Inflammatory macrophage treated with lipopolysaccharide for 1 hour (primary cell): ENCODE measurements at places on chromosomes 1 and 21.

DNA sequence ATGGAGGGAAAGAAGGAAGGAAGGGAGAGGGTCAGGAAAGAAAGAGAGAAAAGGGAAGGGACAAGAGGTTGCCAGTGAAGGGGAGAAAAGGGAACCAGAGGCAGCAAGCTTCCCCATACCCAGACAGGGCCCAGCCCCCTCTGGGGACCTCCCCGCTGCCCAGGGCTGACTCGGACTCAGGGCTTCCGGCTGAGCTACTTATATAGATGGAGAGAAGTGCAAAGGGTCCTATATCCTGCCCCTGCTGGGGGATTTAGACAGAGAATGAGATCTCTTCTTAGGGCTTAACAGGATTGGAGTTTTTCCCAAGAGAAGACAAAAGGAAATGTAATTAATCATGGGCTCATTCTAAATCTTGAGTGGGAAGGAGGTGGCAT lies at the start of gene ETV3L:
Gene ETV3L, minus strand, starts transcription at position 176 of the 377 bp plus-strand sequence. CDS start 285 bp downstream, outside the sequence.
- peak; percentile 66 for DNase-seq

DNA sequence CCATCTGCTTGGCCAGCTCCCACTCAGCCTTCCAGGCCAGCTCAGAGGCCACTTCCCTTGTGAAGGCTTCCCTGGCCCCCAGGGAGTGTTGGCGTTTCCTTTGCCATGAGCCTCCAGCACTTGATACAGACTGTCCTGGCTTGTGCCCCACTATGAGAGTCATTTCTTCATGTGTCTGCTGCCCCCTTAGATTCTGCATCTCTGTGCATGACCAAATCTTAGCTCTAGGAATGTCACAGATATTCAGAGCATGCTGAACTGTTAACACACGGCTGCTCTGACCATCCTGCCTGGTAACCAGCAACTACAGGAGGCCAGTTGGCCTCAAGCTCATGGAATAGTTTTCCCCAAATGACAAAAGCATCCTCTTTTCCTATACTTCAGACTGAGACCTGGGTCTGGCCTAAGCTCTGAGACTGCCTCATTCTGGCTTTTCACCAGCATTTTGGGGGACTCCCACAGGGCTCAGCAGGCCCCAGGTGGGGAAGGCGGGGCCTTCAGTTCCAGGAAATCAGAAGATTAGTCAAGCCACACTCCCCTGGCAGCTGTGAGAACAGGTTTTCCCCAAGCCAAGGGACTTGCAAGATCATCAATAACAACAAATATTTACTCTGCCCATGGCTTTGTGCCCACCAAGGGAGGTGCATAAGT lies 182.6 kb upstream of the EDN2 start:
- DNase-seq: no peak

GRCh38 chr1:180229483-180230415 lies at the start of gene LHX4:
Gene LHX4, plus strand, starts transcription at chr1:180230264. Its CDS starts 266 bp downstream, at chr1:180230530.
- DNase-seq: peak; percentile 16

GRCh38 chr1:223244366-223245103 lies 101.5 kb upstream of the TLR5 start:
- DNase-seq: peak; percentile 62

GRCh38 chr1:27744556-27744955 lies 18.8 kb downstream of the FAM76A start:
- DNase-seq: no peak

DNA sequence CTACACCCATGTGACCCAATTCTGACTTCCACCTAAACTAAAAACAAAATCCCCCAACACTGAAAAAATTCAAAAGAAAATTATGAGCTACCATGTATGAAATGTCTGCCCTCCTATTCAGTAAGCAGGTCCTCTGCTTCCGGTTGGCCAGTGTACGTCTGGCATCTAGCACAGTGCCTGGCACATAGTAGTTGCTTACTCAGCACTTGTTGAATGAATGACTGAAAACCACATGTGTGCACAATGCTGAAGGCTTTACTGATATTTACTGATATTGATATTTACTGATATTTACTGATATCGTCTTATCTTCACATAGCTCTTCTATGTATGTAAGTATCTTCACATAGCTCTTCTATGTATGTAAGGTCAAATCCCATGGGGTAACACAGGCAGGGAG lies 642.2 kb downstream of the SMYD3 start:
- no peak for DNase-seq

DNA sequence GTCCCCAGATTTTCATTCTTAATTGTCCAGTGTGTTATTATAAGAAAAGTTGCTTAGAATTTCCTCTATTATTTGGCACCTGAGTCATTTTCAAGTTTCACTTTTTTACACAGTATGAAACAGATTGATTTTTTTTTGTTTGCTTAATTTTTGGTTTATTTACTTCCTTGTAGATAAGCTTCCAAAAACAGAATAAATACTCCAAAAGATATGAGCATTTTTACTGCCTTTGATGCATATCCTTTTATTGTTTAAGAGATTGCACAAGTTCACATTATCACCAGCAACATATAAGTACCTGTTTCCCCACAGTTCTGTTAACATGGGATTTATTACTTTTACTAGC lies 36.3 kb upstream of the AHCYL1 start:
- DNase-seq: no peak

DNA sequence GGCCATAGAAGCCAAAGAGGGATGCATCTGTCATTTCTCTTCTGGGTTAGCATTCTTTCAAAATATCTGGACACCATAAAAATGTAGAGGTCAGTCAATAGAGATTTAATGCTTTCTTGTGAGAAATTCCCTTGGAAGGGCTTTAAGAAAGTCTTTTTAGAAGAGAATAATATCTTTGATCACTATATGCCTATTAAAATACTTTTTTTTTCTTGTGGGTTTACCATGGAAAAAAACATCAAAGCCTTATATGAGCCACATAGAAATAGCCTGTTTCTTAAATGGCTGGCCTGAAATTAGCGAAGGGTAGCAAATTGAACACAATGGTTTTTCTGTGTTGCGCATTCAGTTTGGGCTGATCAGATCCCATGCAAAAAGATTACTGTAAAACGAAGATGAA lies 36.8 kb downstream of the BACE2 start:
- DNase-seq: no peak

GRCh38 chr1:84719543-84720217 lies 29.4 kb upstream of the SSX2IP start:
- no peak for DNase-seq

- peak; percentile 48 for DNase-seq
Observed at GRCh38 chr1:100353071-100353801, 930 bp downstream of the CDC14A start.

GRCh38 chr21:36446301-36446700 lies 33.6 kb downstream of the CLDN14 start:
- DNase-seq: no peak

DNA sequence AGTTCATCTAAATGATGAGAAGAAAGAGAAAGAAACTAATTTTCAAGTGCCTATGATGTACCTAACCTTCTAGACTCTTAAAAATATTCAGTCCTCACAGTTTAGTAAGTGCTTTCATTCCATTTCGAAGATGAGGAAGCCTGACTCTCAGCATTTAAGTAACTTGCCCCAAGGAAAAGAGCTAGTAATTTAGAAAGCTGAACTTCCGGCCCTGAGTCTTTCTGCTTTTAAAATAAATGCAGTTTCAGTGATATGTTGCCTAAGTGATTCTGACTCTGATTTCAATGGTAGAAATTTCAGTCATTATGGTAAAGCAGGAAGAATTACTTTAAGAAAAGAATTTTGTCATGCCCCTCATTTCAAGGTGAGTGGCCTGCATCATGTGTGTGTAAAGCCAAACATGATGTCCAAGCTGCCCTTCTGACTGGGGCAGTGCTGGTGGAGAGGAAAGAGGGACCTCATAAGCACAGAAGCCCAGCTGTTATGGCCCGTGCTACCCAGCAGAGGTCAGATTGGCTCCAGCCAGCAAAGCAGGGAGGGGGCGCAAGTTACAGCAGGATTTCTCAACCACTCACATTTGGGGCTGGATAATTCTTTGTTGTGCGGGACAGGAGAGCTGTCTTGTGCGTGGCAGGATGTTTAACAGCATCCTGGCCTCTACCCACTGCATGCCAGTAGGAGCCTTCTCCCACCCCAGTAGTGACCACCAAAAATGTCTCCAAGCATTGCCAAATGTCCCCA lies 10.7 kb downstream of the ATP1A4 start:
- peak; percentile 38 for DNase-seq

GRCh38 chr1:14896381-14897079 lies 257.0 kb upstream of the TMEM51 start:
- DNase-seq: no peak

DNA sequence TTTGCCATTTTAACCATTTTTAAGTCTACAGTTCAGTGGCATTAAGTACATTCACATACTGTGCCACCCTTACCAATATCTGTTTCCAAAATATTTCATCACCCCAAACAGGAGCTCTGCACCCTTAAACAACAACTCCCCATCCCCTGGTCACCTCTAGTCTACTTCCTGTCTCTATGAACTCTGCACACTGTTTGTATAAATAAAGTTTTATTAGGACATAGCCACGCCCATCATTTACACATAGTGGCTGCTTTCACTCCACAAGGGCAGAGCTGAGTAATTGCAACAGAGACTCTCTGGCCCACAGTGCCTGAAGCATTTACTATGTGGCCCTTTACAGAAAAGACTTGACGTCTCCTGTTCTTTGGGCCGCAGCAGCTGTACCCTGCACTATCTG lies 30.1 kb downstream of the KCNAB2 start:
- DNase-seq: peak; percentile 51

DNA sequence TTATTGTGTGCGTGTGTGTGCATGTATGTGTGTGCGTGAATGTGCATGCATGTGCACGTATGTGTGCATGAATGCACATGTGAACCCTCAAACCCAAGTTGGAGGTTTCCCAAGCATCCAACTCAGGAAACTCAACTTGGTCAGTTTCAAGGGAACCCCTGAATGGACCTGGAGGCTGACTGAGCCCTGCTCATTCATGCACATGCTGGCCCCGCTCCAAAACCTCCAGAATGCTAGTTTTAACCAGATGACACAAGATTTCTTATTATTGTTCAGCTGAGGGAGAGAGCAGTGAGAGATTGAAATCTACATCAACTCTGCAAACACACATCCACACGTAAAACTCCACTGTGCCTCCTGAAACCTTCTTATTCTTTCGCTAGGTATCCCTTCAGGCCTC lies 104.4 kb downstream of the OMA1 start:
- DNase-seq: no peak

DNA sequence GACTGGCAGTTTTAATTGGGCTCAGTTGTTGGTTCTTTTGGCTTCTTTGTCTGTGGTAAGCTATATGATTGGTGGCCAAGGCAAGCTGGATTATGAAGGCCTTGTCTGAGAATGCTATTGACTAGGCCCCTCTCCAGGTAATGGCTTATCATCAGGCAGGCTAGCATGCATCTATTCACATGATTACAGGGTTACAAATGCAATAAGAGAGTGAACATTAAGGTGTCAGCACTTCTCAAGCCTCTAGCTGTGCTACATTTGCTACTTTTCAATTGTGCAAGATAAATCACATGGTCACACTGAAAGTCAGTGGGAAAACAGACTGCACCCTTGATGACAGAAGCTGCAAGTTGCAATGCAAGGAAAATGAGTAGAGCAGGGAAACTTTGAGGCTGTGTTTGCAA lies 550.9 kb upstream of the TMPRSS15 start:
- no peak for DNase-seq

GRCh38 chr21:42039911-42040351 lies 29.8 kb upstream of the ZBTB21 start:
- no peak for DNase-seq

DNA sequence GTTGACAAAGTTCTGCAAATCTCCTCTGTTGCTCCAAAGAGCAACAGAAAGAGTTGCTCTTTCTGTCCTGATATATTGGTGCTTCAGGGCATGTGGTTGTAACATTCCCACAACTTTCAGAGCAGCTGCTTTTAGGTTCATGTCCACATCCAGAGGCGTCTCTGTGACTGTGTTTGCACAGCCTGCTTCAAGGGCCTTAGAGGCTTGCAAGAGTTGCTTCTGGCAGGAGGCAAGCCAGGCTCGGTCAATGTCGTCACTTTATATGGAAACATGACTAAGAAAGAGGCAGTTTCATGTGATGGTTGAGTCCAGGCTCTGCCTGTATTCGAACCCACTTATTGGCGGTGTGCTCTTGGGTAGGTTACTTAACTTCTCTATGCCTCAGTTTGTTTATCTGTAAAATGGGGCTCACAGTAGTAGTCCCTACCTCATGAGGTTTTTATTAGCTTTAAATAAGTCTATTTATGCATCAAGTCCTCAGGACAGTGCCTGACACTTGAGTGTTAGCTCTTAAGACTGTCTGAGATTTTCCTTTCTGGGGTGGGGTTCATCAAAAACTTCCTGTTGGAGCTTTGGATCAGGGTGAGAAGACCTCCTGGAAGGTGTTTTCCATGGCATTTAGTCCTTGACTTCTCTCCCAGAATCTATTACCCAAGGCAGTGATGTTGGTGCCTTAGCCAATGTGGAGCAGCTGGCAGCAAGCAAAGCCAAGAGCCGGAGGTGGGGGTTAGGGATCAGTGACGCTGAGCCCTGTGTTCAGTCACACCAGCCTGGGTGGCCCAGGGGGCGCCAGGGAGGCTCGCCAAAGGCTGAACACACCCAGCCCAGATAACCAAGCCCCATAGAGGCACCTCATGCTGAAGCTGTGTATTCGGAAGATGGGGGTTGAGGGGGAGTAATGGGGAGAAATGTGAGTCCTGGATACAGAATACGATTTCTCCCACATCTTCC lies 18.9 kb downstream of the LHX4 start:
- DNase-seq: no peak

DNA sequence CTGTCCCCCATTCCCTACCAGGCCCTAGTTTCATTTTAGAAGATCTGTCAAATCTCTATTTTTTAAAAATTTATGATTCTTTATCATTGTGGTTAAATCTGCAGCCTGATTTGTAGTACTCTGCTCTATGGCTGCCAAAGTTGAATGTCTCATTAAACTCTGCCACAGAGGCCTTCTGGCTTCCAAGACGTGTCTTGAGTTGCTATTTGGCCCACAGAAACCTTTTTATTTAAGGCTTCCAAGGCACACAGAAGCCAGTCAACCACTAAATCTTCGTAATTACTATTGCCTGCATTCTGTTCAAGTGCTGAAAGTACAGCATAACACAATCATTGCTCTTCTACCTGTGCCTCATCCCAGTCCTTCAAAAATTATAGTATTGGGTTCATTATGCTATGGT lies 971.0 kb downstream of the NCAM2 start:
- DNase-seq: no peak

GRCh38 chr21:39807738-39808137 lies 59.5 kb upstream of the PCP4 start:
- no peak for DNase-seq

DNA sequence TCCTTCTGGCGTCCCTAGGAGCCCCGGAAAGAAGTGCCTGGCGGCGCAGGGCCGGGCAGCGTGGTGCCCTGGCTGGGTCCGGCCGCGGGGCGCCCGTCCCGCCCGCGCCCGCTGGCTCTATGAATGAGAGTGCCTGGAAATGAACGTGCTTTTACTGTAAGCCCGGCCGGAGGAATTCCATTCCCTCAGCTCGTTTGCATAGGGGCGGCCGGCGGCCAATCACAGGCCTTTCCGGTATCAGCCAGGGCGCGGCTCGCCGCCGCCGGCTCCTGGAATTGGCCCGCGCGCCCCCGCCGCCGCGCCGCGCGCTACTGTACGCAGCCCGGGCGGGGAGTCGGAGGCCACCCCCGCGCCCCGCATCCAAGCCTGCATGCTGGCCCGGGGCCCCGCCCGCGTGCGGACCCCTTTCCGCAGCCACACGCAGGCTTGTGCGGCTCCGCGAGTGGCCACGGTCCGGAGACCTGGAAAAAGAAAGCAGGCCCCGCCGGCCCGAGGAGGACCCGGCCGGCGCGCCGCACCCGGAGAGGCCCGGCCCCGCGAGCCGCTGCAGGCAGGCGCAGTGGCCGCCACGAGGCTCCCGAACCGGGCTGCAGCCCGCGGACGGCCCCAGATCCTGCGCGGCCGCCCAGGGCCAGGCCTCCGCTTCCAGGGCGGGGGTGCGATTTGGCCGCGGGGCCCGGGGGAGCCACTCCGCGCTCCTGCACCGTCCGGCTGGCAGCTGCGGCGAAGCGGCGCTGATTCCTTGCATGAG lies 160.4 kb downstream of the RUNX1 start:
- peak; percentile 92 for DNase-seq
